ENCODE measurements at places on chromosomes 16 and 17. TPM values are rescaled to one million over a fixed set of nuclear protein-coding genes. Genes with fewer than 3 reads are reported as not detected.

The ITGAL gene
- total RNA-seq = 11.0 TPM

The SPAG9 gene
- 36.5 TPM for total RNA-seq

The RAB26 gene
- total RNA-seq = 10.2 TPM

The ZACN gene
- total RNA-seq = not detected

The KRT16 gene
- not detected for total RNA-seq

The PTGES3L gene
- total RNA-seq = 0.25 TPM

The OTOA gene
- total RNA-seq = 0.10 TPM

The KRTAP4-9 gene
- not detected for total RNA-seq

- DNase-seq = no peak
These were observed 155.4 kb downstream of the WWOX start for GRCh38 chr16:78254841-78255240.

- no peak for DNase-seq
These were observed 4.9 kb upstream of the AATK start for GRCh38 chr17:81170727-81171494.

GRCh38 chr17:49926886-49927285 lies 42.1 kb upstream of the DLX4 start:
- DNase-seq = no peak

GRCh38 chr17:82463391-82463790 lies 4.8 kb downstream of the NARF start:
- no peak for DNase-seq

DNA sequence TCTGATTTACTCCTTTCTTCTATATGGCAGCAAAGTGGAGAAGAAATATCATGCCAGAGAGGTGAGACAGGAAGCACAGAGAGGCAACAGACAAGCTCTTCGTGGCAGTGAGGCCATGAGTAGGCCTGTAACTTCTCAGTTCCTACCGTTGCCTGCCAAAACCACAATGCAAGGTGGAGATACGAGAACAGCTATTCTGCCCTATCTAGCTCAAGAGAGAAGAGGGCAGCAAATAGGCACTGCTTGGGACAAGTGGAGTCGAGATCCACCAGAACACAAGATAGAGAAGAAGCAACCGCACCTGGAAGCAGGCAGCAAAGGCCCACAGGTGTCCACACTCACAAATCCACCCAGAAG lies 24.8 kb downstream of the RANBP10 start:
- no peak for DNase-seq

DNA sequence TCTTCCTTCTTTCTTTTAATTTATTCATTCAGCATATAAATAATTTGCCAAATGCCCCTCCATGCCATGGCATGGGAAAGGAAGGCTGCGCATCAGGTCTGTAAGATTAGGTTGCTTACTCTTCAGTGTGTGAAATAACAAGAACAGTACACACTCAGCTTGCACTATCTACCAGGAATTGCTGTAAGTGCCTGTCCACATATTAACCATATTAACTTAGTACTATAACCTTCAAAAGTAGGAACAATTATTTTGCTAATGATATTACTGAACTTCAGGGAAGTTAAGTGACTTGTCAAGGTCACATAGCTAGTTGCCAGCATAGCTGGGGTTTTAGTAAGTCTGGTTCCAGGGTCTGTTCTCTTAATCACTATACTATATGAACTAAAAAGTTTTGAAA lies 89.2 kb upstream of the PMFBP1 start:
- no peak for DNase-seq

- no peak for DNase-seq
These were observed 91.6 kb downstream of the XYLT1 start for GRCh38 chr16:17379121-17379571.

DNA sequence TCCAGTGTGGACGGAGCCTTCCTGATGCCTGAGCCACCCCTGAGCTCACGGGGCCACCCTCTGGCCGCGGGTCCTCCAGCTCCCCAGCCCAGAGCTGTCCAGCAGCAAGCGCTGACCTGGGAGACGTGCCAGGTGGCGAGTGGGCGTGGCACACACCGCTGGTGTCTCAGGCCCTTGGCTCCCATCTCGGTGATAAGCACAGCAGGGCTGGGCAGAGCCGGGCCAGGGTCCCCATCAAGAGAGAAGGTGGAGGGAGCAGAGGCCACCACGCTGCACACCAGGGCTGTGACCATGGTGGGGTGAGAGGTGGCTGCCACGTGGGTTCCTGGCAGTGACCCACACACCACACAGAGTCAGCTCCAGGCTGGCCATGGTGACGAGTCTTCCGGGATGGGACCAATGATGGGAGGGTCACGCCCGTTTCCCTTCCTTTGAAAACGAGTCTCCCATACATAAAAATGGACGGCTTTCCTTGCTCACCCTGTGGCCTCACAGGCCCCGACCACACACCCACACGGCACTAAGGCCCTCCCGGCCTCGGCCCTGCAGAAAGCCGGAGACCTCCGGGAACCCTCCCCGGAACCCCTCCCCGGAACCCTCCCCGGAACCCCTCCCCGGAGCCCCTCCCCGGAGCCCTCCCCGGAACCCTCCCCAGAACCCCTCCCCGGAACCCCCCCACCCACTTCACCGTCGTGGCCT lies 16.8 kb downstream of the UTS2R start:
- DNase-seq = peak; percentile 78

DNA sequence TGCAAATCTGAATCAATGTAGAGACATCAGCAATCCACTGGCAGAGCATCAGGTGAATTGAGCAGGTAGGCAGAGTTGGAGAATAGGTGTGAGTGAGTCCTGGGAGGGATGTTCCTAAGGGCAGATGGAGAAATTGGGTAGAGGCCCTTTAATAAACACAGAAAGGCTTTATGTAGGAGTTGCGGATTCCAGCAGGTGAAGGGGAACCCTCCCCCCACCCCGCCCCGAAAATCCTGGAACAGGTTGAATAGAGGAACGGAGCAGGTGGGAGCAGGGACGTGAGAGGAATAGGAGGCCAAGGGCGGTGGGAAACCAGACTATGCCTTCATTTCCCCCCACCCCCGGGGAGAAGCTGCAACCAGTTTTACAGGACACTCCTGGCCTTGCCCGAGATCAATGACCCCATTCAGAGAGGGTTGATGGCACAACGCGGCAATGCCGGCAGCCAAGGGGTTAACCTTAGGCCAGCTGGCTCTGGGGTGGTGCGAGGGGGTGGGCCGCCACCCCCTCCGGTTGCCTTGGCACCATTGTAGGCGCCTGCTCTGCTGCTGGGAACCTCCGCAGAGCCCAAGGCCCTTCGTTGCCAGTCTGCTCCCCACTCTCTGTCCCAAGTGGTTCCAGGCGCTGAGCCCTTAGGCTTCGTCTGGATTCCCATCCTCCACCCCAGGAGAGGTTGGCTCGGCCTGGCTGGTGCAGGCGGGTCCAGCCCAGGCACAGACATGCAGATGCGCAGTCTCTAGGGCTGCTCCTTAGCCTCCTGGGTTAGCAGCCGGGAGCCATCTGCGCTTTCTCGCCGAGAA lies 814 bp upstream of the RUNDC3A start:
- DNase-seq = no peak

- DNase-seq = no peak
These were observed 4.1 kb downstream of the CDIPT start for GRCh38 chr16:29858974-29859373.
